Left renal cortex interstitium (tissue), 4 donors: ENCODE measurements at places on chromosomes 16 and 17.

DNA sequence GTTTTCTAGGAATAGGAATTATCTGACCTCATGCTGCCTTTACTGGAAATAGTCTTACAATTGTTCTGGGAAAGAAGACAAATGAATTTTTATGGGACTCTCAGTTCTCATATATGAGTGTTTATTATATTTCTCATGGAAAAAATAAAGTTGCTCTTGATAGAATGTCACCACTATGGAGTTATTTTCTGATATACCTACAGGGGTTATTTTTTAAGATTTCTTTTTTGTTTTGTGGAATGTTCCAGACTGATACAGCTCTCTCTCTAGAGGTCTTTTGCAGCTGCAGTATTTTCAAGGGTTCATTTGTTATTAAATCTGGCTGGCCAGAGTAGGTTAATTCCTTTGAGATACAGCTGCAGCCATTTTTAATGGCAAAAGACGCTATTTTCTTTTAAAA is 100.7 kb downstream of the ABCA8 start:
- DNase-seq: no peak

DNA sequence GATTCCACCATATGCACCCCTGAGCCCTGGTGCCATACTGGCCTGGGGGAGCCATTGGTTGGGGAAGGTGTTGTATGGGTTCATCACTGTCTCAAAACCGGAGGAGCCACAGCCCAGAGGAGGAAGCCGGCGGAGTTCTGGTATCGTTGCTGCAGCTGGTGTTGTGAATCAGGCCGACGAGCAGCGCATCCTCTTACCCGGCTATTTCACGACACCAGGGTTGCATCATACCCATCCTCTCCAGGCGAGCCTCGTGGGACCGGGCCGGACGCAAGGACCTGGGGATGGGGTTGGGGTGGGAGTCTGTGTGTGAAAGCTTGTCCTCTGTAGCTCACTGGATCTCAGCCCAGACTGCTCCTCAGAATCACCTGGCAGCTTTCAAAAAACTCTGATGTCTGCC is 6.6 kb upstream of the SLC12A3 start:
- DNase-seq: no peak

DNA sequence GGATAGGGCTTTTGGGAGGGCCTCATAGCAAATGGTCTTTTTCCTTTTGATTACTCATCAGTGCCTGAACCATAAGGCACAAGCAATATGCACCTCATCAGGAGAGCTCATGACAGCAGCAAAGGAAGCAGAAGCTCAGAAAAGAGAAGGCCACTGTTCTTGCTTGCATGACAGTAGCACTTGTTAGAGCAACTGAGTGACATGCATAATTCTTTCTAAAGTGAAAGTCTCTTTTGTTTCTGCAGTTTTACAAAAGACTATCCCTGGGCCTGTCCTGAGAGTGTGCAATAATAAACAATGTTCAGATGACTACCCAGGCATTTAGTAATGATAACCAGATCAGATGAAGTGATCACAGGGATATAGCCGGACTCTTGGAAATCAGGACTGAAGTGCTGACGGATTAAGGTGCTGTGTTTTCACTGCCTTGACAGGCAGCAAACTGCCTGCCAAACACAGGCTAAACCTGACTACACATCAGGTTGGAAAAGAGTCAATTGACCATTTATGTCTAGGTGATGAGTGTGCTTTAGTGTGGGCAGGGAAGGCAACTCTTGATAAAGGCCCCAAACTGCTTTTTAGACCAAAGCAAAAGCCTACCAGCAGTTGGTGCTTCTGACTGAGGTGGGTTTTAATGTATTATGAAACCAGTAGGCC is 1860.3 kb downstream of the TP53TG3F start:
- DNase-seq: no peak

DNA sequence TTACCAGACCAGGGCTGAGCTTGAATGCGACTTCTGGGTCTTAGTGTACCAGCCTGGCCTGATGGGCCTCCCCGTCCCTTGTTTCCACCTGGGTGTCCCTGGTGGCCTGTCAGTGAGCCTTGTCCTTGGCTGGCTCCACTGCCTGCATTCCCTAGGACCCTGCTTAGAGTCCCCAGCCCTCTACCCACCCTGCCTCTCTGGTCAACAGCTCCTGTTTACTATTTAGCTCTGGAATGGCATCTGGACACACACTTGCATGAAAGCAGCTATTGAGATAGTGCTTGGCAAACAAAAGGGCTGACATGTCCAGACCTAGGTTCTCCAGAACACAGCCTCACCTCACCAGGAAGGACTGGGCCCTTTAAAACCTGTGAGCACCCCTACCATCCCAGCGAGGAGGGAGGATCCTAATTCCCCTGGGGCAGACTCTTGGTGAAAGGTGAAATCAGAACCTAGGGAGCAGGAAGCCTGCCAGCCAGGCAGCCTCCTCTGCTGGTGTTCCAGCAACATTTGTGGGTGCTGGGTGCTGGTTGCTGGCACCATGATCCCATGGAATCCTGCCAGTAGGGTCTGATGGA is 38.8 kb downstream of the RAI1 start:
- DNase-seq: no peak

GRCh38 chr17:3543453-3543852 is 14.2 kb downstream of the TRPV3 start:
- DNase-seq: no peak

- no peak for DNase-seq
Measured at GRCh38 chr16:83110269-83110668, 483.5 kb downstream of the CDH13 start.

DNA sequence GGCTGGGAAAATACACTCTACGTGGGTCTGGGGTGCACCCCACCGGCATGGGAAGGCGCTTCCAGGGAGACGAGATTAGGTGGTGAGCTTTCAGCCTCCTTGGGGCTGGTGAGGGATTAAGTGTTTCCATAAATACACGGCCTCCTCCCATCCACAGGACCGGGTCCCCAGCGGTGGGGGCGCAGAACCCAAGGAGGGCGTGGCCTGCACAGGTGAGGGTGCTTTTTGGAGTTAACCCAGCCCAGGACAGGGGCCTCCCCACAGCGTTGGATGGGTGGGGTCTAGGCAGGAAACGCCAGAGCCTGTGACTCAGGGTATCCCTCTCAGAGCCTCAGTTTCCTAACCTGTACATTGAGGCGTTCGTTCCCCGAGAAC is 1.1 kb downstream of the C16orf74 start:
- DNase-seq: no peak

GRCh38 chr16:4330277-4330874 is 14.5 kb downstream of the GLIS2 start:
- no peak for DNase-seq

- no peak for DNase-seq
Measured at GRCh38 chr16:24414534-24414933, 124.8 kb upstream of the RBBP6 start.

GRCh38 chr17:50213026-50214022 is 11.9 kb upstream of the COL1A1 start:
- no peak for DNase-seq

DNA sequence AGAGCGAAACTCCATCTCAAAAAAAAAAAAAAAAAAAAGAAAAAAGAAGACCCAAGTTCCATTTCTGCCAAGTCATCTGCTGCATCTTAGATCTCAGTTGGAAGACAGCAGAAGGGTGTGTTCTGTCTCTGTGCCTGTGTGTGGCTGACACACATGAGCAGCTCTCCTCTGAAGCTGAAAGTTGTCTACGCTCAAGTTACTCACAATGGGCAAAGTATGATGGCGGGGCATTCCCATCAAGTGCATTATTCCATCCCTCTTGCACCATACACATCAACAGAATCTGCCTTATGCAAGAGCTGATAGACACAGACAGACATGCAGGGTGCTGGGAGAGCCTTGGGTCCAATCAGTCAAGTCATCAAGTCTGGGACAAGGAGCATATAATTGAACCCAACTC is 402.2 kb downstream of the XYLT1 start:
- DNase-seq: no peak

DNA sequence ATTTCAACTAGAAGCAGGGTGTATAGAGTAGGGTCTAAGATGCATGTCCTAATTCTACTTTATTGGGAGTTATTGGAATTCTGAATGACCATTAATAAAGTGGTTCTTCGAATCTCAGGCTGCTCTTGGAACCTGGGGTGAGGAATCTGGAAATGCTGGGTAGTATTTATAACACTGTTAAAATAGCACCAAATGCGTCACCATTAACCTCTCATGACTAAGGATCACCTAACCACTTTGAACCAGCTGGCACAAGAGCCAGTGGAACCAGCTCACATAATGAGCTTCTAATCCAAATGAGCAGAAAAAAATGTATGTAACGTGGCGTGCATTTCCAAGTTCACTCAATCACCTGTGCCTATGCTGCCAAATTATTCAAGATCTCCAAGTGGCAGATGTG is 281.7 kb downstream of the GRIN2A start:
- DNase-seq: no peak

- no peak for DNase-seq
Measured at GRCh38 chr17:68714676-68715075, 113.5 kb upstream of the FAM20A start.

DNA sequence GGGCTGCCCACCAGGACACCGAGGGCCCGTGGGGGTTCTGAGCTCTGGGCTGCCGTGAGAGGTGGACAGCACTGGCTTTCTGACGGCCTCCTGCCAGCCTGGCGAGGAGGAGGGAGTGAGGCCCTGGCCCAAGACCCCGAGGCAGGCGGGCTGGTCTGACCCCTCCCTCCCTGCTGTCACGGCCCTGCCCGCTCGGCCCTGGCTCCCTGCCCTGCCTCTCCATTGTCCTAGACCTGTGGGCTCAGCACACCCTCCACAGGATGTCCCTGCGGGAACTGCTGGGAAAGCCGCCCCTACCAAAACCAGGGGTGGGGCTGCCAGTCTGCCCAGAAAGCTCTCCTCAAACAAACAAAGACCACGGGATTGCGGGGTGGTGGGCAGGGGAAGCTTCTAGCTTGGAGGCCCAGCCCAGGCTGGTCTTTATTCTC is 20.7 kb downstream of the SPNS2 start:
- no peak for DNase-seq

DNA sequence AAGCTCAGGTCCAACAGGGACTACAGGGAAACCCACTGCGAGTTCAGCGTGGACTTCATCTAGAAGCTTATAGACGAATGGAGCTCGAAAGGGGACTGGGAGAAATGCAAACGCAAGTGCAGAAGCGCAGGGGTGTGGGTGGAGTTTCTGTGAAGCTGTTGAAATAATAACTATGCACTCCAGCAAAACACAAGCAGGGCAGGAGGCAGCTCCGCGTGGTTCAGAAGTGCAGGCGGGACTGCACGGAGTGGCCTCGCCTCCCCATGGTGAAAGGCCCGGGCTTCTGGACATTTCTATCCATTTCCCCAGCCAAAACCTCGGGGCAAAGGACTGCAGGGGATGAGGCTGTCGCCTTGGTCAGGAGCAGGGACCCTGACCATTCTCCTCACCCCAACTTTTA is 74.5 kb downstream of the ZNF423 start:
- DNase-seq: no peak

DNA sequence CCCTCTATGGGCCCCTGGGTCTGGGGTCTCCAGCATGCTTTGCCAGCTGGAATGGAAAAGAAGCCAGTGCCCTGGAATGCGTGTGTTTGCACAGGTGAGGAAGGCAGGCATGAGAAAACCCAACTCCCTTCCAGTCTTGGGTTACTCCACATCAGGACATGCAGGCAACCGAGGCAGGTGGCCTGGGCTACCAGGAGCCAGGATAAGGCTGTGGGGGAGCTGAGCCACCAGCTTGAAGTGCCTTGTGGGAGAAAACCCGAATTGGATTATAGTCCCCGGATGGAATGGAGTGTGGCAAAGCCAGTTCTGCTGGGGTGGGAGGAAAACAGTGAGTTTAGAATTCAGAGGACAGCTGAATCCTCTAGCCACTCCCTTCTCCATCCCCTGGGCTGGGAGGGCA is 7.2 kb downstream of the SRCIN1 start:
- no peak for DNase-seq

- no peak for DNase-seq
Measured at GRCh38 chr17:81328978-81329926, 34.1 kb upstream of the SLC38A10 start.

DNA sequence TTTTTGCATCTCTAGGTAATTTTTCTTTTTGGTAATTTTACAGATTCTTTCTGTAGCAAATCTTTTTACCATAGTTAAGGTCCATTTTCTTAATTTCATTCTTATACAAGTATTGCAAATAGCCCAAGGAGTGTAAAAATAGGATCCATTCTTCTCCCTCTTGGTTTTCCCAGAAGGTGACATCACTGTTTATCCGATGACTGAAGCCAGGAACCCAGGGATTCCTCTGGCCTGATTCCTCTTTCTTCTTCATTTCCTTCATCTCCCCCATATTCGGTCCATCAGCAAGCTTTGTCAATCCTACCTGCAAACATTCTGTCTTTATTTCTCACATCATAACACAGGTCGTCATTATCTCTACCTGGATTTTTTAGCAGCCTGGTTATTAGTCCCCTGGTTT is 5.3 kb downstream of the RBBP6 start:
- DNase-seq: no peak

- DNase-seq: no peak
Measured at GRCh38 chr17:49616601-49617131, 41.0 kb downstream of the NXPH3 start.

- DNase-seq: no peak
Measured at GRCh38 chr16:53202398-53202797, 147.6 kb downstream of the CHD9 start.

DNA sequence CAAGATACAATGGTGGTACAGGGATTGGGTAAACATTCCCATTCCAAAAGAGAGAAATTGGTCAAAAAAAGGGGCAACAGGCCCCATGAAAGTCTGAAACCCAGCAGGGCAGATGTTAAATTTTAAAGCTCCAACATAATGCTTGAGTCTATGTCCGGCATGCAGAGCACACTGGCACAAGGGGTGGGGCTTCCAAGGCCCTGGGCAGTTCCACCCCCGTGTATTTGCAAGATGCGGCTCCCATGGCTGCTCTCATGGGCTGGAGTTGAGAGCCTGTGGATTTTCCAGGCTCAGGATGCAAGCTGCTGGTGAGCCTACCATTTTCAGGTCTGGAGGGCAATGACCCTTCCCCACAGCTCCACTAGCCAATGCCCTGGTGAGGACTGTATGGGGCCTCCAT is 27.9 kb upstream of the RAI1 start:
- DNase-seq: no peak

GRCh38 chr17:45812102-45812501 is 28.0 kb downstream of the CRHR1 start:
- no peak for DNase-seq

DNA sequence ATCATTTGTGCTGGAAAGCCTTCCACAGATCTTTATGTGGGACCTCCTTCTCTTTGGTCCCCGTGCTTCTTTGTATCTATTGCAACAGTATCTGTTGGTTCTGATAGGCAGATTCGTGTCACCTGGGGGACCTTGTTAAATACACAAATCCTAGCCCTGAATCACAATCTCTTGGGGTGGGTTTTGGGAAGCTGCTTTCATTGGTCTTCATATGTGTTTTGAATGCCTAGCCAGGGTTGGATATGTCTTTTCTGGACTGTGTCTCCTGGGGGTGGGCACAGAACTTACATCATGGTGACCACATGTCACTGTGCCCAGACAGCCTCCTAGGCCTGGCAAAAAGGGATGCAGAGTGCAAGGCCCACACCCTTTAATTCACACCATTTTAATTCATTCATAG is 81.0 kb upstream of the HNF1B start:
- DNase-seq: no peak

DNA sequence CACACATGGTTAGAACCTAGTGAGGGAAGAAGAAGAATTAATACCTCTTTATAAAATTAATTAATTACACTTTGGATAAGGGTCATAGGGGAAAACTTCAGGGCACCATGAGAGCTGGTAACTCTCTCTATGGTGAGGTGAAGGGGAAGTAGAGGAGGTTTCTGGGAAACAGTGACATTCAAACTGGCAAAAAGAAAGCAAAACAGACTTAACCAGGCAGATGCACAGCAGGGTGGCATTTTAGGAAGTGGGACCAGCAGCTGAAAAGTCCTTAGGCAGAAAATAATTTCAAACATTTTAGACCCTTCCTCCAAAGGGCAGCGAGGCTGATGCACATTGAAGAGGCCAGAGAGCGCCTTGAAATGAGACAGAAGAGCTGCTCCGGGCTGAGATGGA is 157.8 kb downstream of the CDH13 start:
- no peak for DNase-seq
